ENCODE measurements at places on chromosomes 13 and 19.
A peak's percentile ranks its signal among the peaks of the same experiment; 100 is the strongest.

DNA sequence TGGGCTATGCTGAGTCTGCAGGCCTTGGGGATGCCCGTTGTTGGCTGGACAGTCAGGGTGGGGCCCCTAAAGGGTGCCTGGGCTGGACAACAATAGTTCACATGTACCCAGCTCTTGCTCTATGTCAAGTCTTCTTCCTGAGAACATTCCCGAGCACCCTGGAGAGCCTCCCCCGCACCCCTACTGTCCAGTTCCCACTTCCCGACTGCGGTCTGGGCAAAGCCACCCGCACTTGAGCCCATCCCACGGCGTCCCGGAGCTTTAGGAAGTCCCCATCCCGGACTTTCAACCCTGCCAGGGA, 1.1 kb upstream of the MPND start:
- no peak for DNase-seq

DNA sequence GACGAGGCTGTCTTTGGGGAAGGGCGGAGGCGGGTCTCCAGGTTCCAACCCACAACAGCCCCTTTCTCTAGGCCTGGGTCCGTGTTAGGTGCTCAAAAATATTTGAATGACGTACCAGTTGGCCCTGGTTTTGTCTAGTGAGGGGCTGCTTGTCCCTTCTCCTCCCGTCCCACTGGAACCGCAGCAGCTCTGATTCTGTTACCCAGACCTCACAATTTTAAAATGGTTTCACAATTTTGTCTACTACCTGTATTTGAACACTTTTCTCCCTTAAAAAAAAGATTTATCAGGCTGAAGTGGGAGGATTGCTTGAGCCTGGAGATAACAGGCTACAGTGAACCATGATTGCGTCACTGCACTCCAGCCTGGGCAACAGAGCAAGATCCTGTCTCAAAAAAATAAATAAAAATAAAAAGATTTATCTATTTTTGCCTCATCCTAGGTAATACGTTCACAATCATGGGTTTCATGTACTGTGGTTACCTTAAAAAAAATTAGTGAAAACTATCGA, 1.3 kb upstream of the IRF2BP1 start:
- no peak for DNase-seq

GRCh38 chr19:41621654-41622053, 5.2 kb downstream of the CEACAM4 start:
- DNase-seq: no peak

DNA sequence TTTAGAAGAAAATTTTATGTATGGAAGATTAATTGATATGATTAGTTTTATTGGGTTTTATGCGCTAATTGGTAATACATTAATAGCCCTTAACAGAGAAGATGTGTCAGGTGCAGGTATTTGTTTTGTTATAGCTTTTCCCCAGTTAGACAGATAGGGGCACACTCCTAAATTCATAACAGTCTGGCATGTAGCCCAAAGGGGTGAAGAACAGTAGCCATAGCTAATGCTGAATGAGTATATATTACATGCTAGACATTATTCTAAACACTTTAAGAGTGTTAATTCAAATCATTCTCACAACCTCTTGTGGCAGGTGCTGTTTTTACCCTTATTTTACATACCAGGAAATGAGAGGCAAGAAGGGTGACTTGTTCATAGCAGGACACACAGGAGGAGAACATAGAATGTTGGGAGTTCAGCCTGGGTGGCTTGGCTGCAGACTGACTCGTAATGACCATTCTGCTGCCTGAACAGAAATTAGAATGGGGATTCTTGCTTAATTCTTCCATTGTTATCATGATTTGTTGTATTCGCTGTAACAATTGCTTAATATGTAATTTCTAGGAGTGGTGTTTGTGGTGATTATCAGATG, 20.1 kb downstream of the PCCA start:
- no peak for DNase-seq

DNA sequence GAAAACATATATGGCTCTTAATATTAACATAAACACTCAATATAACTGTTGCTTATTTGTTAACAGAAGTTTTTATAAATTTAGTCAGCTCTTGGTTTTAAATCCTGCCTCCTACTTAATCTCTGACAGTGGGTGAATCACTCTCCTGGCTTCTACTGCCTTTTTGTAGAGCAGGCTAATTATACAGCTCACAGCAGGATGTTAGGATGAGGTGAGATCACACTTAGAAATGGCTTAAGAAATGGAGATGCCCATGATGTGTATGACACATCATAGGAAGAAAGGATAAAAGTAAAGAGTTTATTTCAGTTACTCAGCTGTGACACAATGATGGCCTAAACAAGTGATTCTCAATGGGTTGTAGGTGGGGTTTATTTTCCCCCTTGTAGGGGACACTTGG, 345.6 kb downstream of the SPRY2 start:
- no peak for DNase-seq

DNA sequence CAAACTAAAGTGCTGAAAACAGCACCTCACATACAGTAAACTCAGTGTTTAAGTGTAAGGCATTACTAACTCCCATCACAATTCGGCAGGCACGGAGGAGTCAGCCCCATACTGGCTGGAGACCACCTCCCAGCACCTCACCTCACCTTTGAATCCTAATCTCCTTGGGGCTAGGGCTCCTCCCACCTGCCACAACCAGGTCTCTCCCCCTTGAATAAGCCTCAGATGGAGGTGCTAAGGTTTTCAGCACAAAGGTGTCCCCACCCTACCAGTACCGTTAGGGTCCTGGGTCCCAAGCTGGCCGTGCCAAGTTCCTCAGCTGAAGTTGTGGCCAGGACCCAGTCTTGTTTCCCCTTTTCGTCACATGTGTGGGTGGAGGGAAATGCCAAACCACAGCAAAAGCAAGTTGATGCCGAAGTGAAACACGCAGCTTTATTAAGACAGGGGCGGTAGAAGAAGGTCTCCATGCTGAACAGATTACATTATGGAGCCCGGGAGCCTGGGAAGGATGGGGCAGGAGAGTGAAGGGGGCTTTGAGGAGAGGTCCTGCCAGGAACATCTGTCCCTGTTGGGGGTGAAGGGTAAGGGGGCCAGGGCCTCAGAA, at the start of gene IGFLR1:
Gene IGFLR1 (minus strand): TSS at position 332 of the 604 bp plus-strand sequence. CDS start 1,272 bp downstream, outside the sequence.
- peak; percentile 81 for DNase-seq

DNA sequence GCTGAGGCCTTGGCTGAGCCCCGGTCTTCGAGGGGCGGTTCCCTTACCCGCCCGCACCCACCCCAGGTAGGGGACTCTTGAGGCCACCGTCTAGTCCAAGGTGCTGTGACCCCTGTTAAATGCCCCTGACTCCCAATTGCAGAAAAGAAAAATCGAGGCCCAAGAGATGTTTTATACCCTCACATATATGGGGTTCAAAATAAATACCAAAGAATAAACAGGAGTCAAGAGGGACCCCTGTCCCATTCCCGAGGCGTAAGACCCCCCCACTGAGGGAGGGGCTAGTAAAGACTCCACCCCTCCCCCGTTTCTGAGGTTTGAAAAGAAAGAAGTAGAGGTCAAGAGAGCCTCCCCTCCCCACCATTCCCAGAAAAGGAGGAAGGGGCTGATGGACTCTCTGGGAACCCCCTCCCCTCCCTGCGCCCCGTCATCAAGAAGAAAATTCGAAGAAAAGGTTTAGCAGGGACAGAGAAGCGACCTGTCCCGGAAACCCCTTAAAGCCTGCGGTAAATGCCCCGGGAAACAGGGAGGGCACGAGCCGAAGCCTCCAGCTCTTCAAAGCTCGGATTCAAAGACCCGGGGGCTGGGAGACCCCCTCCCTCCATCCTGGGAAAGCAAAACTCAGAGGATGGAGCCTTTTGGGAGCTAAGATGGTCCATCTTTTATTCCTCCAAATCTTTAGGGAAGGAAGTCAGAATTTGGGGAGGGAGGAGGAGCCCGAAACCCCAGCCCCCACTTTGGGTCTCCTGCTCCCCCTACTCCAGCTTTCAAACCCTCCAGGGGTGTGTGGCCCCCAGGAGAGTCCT, 755 bp upstream of the RAB3A start:
- DNase-seq: peak; percentile 23

DNA sequence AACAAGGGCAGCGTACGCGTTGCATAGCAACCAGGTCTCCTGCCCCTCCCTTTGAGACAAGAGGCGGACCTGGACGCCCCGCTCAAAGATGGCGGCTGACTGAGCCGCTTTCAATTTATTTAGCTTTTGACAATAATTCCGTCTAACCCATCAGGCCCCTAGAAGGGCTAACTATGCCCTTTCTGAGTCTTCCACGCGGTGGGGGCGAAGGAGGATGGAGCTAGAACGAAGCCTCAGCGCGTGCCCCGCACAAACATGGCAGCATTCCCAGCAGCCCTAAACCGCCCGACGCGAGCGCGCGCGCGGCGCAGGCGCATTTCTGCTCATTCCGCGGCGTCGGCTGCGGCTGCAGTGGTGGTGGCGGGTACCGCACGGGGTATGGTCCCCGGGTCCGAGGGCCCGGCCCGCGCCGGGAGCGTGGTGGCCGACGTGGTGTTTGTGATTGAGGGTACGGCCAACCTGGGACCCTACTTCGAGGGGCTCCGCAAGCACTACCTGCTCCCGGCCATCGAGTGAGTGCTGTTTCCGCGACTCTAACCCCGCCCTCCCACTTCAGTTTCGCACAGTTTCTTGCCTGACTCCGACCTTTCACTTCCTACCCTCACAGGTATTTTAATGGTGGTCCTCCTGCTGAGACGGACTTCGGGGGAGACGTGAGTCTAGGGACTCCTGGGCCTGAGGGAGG, at the start of gene MED25:
Gene MED25 (plus strand): TSS at position 326 of the 685 bp plus-strand sequence. CDS start 53 bp downstream, at position 379.
- DNase-seq: peak; percentile 87
